ENCODE measurements at places on chromosomes 11 and 22.

DNA sequence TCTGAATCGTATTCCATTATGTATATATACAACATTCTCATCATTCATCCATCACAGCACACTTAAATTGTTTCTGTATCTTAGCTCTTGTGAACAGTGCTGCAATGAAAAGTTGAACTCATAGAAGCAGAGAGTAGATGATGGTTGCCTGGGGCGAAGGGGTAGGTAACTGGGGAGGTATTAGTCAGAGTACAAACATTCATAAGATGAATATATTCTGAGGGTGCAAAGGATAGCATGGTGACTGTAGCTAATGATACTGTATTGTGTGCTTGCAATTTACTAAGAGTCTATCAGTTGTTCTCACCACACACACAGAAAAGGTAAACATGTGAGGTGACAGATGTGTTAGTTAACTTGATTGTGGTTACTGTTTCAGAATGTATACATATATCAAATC is 12.6 kb upstream of the RFPL2 start:
- no peak for DNase-seq

- no peak for DNase-seq
These were observed 55.7 kb upstream of the RASD2 start for GRCh38 chr22:35484651-35485556.

DNA sequence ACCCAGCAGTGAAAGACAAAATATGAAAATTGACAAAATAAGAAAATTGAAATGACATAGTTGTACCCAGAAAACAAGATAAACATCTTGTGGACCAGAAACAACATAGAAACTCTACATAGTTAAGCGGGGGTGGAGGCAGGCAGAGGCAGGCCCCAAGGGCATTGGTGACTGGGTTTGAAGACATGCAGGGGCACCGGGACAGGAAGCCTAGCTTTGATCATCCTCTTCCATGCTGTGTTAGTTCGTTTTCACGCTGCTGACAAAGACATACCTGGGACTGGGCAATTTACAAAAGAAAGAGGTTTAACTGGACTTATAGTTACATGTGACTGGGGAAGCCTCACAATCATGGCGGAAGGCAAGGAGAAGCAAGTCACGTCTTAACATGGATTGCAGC is 33.5 kb upstream of the CRTAM start:
- DNase-seq: no peak

- DNase-seq: no peak
These were observed 228.6 kb upstream of the MPPED2 start for GRCh38 chr11:30814737-30815136.

DNA sequence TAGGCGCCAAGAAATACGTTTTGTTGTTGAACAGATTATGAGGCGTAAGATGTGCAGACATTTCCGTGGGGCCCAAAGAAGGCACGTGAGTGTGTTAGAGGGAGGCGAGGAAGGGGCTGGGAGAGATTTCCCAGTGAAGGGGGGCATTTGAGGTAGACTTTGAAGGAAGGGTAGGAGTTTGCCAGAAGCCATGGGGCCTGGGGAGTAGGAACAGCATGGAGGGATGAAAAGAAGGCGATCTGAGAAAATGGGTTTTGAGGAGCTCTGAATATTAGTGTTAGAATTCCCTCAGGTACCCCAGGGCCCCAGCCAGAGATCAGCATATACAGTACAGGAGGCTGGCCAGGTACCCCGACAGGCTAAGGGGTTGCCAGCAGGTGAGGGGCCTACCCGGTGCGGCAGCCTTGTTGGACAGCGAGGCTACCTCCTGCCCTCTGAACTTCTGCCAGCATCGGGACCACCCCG is 414 bp upstream of the MIEF1 start:
- DNase-seq: no peak

GRCh38 chr22:19419464-19420178 is 11.9 kb downstream of the HIRA start:
- no peak for DNase-seq

DNA sequence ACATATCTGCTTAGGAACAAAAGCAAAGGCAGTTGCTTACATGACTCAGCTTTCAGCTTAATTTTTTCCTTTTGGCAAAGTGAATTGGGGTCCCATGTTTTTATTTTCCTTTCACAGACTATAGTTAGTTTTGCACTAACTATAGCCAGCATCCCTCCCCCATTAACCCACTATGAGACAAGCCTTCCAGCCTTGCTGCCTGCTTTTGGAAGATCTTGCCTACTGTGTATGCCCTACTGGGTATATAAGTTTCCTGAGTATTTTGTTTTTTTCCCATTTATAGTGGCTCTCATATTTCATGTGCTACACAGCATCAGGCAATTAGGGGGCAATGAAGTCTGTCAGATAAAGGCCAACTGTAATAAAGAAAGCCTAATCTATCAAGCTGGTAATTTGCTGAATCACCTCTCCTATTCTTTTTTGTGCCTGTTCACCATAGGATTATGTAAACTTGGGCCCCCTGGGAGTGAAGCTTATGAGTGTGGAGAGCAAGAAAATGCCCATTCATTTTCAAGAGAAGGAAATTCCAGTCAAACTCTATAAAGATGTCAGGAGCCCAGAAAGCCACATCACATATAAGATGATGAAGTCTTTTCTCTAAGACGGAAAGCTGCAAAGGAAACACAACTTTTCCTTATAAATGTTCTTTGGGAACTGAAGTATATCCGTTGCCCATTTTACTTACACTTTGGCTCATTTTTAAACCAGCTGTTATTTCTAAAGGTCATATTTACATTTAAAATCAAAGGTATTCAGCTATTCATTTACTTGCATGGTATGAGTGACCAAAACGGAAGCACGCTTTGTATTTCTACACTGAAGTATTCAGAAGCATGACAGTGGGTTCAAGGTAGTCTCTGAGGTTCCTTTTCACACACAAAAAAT is 64.0 kb downstream of the CCDC83 start:
- no peak for DNase-seq
